EL (cell line): ENCODE measurements at places on chromosomes 6 and 20.

- DNase-seq = peak; percentile 78
Observed at GRCh38 chr20:973785-974194, 28.3 kb downstream of the RSPO4 start.

- DNase-seq = no peak
Observed at GRCh38 chr6:70592391-70593117, 25.8 kb downstream of the SDHAF4 start.

DNA sequence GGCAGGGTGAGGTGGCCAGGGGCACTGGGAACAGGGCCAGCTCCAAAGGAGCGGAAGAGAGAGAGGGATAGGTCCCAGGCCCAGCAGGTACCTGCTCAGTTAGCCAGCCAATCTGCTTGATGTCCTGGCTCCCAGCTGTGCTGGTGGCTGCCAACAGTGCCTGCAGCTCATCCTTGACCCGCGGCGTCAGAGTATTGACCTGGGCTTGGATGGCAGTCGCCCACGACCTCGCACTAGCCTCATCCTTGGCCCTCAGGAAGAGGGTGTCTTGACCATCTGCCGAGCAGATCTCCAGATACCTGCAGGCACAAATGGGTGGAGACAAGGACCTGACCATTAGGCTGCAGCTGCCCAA is 11.1 kb upstream of the CDK5RAP1 start:
- no peak for DNase-seq

- no peak for DNase-seq
Observed at GRCh38 chr6:22067671-22068070, 229.2 kb downstream of the PRL start.

- no peak for DNase-seq
Observed at GRCh38 chr20:12627485-12627884, 381.3 kb upstream of the SPTLC3 start.

- no peak for DNase-seq
Observed at GRCh38 chr6:106702046-106702445, 72.7 kb downstream of the QRSL1 start.

GRCh38 chr6:139323511-139324300 is 31.9 kb upstream of the TXLNB start:
- DNase-seq = peak; percentile 78

DNA sequence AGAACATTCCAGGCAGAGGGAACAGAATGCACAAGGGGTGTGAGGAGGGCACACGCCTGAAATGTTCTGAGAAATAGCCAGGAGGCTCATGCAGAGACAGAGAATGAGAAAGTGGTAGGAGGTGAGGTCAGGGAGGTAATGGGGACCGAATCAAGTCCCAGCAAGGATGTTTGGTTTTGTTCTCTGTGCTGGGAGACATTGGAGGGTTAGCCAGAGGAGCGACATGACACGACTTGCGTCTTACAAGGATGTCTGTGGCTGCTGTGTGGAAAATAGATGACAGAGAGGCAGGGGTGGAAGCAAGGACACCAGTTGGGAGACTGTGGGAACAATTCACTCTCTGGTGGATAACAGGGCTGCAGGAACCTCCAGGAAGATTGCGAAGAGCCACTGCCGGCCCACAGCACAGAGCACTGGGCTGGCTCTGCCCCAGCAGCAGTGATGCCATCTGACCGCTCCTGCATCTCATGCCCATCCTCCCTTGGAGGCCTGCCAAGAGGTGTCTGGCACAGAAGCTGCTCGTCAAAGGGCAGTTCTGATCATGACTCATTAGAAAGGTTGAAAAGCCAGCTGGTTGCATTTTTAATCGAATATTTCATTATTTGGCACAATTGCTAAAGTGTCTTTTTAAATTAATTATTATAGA is 57.7 kb upstream of the CD83 start:
- DNase-seq = peak; percentile 37

- DNase-seq = peak; percentile 41
Observed at GRCh38 chr20:49505518-49505917, 23.1 kb upstream of the KCNB1 start.

- no peak for DNase-seq
Observed at GRCh38 chr6:39786649-39787048, 5.5 kb upstream of the DAAM2 start.

DNA sequence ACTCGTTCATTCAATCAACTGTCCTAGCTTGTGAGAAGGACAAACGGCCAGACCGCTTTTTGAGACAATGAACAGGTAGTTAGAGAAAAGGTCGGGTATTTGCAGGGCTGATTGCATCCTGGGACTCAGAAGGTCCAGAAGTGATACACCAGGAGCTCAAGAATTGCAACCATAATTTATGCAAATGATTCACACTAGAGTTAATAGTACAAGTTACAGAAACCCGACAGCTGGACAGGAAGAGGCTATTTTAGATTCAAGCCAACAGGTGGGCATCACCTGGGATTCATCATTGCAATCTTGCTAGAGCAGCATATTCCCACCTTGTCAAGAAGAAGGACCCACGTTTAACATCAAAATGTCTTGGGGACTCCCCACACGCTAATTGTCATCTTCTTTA is 83.5 kb downstream of the TNFAIP3 start:
- DNase-seq = no peak

- DNase-seq = peak; percentile 80
Observed at GRCh38 chr6:17269840-17270239, 11.3 kb upstream of the RBM24 start.

DNA sequence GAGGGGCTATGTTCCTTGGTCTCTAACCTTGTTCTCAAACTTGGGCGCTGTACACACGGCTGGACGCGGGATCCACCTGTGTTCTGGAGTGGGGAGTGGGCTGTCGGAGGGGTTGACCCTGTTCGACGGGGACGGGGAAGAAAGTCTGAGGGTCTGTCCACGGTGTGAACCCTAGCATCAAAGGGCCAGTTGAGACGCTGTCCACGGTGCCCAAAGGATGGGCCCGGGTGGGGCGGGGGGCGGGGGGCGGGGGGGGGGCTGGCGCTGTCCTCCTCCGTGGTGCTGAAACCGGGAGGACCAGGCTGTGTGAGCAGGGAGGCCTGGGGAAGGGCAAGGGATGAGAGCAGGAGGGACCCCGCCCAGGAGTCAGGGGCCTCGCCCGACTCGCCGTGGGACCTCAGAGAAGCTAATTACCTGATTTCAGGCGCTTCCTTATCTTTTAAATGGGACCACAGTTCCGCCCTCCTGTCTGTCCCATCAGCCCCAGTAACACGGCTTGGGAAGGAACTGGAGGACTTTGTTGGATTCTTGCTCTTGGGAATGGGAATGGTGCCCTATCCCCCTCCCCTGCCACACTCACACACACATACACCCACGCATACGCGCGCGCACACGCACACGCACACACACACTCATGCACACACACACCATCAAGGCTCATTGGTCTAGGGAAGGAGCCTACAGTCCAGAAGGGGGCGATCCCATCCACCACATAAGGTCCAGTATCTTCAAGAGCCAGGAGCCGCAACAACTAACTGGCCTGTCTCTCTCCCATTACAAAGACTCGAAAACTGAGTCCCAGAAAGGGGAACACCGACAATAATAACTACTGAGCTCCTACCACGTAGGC is 1.0 kb upstream of the VSTM2L start:
- DNase-seq = peak; percentile 49

DNA sequence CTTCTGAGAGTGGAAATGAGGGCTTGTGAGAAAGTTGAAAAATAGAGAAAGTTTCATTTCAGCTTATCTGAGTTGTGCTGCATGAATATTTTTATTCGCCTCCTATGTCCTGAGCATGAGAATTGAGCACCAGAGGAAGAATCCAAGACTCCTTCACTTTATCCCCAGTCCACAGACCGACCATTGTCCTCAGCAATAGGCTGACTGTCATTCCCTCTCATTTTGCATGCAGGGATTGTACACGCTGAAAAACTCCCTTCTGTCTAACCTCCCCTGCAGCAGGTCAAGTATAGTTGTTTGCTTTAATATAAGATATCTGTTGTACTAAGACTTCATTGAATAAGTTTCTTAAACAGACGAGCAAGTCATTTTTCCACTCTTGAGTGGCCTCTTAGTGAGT is 437.6 kb downstream of the PRKN start:
- DNase-seq = no peak

- DNase-seq = no peak
Observed at GRCh38 chr6:15410752-15411151, 164.9 kb downstream of the JARID2 start.

GRCh38 chr6:6758546-6758914 is 170.0 kb downstream of the LY86 start:
- DNase-seq = no peak

- no peak for DNase-seq
Observed at GRCh38 chr6:158512809-158513208, 47.1 kb upstream of the TMEM181 start.

DNA sequence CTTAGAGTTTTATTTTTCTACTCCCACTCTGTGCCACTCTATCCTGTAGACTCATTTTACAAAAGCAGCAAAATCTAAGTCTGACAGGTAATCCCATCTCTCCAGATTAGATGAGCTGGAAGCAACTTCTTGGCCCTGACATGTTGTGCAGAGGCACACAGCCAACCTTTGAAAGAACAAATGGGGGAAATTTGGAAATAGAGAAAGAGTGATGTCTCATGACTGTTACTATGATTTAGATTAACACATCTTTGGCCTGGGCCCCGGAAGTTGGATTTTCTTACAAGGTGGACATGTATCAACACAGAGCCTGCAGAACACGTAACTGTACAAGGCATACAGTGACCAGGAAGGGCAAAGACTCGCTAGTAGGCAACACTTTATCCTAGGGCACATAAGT is 227.7 kb downstream of the MYLK4 start:
- no peak for DNase-seq

- DNase-seq = no peak
Observed at GRCh38 chr6:11977193-11977592, 34.9 kb upstream of the HIVEP1 start.

GRCh38 chr6:94600636-94601035 is 976.7 kb upstream of the MANEA start:
- no peak for DNase-seq

GRCh38 chr6:31116661-31117385 is 2.2 kb downstream of the PSORS1C1 start:
- DNase-seq = no peak

DNA sequence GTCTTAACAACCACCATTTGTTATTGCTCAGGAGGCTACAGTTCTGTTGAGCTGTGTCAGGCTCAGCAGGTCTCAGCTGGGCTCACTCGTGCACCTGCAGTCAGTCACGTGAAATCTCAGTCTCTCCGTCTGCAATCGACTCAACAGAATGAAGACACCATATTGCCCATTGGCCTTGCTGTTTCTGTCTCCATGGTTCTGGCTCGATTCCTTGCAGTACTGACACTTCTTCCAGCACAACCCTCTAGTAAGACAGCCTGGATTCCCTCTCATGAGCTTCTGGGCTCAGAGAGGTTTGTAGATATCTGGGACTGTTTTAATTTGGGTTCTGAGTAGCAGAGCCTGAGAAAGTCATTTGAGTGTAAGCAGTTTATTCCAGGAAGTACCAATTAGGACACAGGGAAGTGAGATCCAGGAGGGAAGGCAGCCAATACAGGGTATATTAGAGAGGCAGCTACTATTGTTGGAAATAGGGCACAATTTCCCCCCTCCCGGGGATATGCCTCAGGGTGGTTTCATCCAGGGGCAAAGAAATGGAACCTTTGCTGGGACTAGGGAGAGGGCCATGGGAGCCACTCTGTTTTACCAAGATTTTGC is 87.4 kb upstream of the RALGAPA2 start:
- no peak for DNase-seq

GRCh38 chr6:21033575-21034026 is 499.3 kb downstream of the CDKAL1 start:
- peak; percentile 85 for DNase-seq

DNA sequence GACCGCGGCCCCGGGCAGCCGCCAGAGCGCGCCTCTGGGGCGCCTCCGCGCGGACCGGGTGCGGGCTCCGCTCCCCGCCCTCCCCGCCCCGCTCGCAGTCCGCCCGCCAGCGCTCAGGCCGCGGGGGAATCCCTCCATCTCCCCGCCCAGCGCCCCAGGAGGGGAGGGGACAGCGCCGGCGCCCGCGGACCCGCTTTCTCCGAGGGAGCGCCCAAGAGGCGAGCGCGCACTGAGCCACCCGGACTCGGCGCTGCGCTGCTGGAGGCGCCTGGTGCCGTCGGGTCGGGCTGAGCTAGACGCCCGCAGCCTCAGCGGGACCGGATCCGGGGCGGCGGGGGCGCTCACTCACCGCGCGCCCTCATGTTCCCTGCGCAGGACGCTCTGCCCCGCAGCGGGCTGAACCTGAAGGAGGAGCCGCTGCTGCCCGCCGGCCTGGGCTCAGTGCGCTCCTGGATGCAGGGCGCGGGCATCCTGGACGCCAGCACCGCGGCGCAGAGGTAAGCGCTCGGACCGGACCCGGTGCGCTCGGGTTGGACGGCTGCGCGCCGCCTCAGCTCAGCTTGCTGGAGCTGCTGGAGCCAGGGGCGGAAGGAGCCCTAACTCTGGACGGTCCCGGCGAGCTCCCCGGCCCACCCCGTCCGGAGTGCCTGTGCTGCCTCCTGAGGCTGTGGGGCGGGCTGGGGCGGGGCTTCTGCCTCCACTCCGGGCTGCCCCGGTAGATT is 867 bp downstream of the EBF4 start:
- no peak for DNase-seq

DNA sequence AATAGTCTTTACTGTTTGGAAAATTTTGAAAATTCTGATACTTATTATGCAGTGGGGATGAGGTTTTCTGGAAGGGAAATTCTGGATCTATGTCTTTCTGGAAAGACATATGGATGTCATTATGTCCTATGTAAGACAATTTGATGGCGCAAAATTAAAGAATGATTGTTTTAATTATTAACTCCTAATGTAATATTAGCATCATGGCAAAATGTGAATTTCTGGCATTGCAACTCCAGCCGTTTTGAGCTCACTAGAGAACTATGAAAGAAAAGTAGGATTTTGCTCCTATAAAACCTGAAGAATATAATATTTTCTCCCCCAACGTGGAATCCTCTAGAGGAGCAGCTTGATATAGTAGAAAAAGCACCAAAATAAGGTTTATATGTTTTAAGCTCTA is 243.2 kb downstream of the RFPL4B start:
- DNase-seq = no peak

DNA sequence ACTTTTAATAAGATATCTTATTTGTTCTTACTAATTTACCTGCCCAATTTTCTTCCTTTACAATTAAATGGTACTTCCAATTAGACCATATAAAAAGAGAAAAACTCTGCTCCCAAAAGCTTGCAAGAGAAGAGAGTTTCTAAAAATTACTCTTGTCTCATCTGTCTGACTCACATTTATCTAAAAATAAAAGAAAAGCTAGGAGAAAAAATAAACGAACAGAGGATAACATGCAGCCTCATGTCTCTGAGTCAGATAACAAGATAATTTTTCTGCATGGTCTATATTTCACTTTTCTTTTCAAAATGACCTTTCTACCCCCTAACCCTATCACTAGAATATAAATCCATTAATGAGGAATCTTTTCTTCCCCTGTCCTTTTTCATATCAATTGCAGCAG is 127.2 kb upstream of the TCF21 start:
- DNase-seq = peak; percentile 37

DNA sequence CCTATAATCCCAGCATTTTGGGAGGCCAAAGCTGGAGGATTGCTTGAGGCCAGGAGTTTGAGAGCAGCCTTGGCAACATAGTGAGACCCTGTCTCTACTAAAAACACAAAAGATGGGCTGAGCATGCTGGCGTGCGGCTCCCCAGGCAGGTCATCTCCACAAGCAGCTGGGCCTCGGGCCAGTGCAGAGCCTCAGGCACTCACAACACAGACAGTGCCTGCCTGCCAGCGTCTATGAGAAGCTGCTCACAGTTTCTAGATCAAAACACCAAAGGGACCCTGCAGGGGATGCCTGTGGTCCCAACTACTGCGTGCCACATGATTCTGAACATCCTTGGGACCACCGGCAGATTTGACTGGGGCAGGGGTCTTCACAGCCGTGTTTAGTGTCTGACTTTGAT is 59.4 kb downstream of the GINS1 start:
- DNase-seq = no peak

GRCh38 chr6:137728386-137729349 is 138.4 kb upstream of the TNFAIP3 start:
- peak; percentile 88 for DNase-seq
